ENCODE measurements at places on chromosomes 11 and 22.

DNA sequence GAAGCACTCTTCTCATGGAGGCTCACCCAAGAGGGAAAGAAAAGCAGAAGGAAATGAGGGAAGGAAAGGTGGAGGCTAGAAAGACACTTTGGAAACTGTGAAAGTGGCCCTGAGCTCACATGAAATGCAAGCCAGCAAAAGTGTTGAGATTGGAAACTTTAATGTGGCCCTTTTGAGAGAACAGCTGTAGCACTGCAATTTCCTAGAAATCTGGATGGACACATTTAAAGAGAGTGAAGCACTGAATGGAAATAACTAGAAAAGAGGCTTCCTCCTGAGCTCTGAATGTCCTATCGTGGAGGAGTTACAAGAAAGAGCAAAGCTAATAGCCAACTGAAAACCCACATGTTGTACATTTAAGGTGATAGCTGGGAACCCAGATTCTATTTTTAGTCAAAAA is 56.0 kb downstream of the LIF start:
- no peak for DNase-seq

- DNase-seq = no peak
Observed at GRCh38 chr22:30953206-30953605, 15.4 kb downstream of the MORC2 start.

GRCh38 chr11:128707681-128708080 is 13.8 kb downstream of the FLI1 start:
- no peak for DNase-seq

DNA sequence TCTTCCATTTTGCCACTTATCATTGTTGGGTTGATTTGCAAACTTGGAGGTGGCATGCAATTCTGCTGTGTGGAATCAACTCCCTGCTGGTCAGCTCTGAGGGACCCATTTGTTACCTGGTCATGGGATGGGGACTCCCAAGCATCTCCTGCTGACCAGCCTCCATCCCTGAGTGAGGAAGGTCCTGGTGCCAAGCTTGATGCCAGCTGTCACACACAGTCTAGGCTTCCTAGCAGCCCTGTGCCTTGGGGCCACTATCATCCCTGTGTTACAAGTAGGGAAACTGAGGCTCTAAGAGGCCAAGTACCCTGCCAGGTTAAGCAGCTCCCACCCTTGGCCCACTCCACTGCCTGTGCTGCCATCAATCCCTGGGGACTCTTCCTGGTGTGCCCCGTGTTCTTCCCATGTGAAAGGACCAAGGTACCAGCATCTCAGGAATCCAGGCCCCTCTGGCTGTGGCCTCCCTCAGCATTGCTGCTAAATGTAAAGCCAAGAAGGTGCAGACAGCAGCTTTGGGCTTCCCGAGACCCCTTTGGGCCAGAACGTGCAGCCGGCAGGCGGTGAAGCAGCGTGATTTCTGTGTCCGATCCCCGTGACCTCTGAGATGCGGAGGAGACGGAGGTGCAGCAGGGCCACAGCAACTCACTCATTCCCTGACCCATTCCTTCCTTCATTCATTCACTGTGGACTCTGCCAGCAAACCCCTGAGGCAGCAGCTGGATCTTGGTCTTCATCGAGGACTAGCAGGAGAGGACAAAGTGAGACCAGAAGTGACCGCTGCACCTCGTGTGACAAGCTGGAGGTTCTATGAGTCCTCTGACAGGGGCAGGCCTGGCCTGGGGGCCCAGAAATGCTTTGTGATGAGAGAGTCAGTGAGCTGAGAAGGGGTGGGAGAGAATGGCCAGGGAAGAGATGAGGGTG is 49.7 kb downstream of the MYEOV start:
- no peak for DNase-seq

- no peak for DNase-seq
Observed at GRCh38 chr22:23241562-23242472, 61.5 kb downstream of the BCR start.

GRCh38 chr22:44901301-44901700 is 108.5 kb downstream of the PHF21B start:
- no peak for DNase-seq

Data from stimulated activated CD4-positive, alpha-beta T cell treated with anti-CD3 and anti-CD28 coated beads, TNF-alpha, amount 100 ng/mL, for 4 hours (primary cell).